Hematopoietic multipotent progenitor cell treated with erythropoietin and hydrocortisone succinate and interleukin-3 and kit ligand, for 8 days (in vitro differentiated cells): ENCODE measurements at places on chromosomes 1 and 21.

GRCh38 chr1:186454981-186455380 is 5.9 kb downstream of the PDC start:
- peak; percentile 27 for DNase-seq

GRCh38 chr1:7334475-7335035 is 436.5 kb upstream of the VAMP3 start:
- no peak for DNase-seq

DNA sequence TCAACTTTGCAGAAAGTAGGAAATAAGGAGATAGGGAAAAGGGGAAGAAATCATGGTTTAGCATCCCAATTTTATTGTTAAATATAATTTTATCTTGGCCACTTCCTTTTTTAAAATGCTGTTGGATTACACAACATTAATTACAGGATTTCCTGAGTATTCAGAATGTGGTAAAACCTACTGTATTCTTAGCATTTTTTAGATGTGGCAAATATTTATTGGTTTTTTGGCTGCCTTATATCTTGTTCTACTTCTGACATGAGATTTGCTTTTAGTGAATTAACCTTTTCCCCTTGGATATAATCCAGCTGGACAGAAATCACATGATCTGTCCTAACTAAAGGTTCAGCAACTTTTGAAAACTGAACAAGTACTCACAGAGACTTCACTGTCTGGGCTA is 104.9 kb downstream of the PTGS2 start:
- no peak for DNase-seq

DNA sequence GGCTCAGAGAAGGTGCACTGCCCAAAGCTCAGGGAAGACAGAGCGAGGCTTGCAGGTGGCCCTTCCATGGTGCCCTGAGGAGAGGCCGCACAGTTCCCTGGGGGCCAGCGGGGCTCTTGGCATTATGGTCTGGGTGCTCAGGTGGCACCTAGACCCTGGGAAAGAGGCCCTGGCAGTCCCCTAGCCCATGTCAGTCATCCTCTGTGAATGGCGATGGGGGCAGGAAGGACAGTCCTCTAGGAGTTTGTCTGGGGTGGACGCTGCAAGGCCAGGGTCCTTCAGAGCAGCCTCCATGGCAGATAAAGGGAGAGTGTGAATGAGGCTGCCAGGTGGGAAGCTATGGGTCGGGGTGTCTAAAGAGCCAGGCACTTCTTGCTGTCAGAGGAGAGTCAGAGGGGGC is 345.9 kb upstream of the VAMP3 start:
- no peak for DNase-seq

GRCh38 chr21:29343519-29343918 is 44.8 kb downstream of the BACH1 start:
- no peak for DNase-seq

- DNase-seq, result peak; percentile 17
Measured at GRCh38 chr1:93528412-93528811, 80.5 kb downstream of the FNBP1L start.

GRCh38 chr21:46285206-46285661 is at the start of gene MCM3AP:
Gene MCM3AP, minus strand, starts transcription at chr21:46285611. Its CDS starts 325 bp downstream, at chr21:46285286.
- no peak for DNase-seq

DNA sequence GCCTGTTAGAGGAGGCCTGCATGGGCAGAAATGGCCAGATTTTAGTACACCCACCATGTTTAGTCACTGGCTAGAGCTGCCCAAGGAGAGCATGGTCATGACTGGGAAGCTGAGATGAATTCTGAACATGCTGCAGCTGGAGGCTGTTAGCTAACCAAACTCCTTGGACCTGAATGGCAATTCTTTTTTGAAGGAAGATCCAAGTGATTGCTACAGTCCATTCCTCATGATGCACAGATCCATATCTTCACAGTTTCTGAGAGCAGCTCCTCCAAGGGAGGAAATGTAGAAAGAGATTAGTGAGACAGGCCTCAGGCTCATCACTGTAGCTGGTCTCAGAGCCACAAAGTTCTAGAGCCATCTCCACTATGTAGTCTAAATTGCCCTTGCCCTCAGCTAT is 11.1 kb downstream of the ZFYVE9 start:
- no peak for DNase-seq

DNA sequence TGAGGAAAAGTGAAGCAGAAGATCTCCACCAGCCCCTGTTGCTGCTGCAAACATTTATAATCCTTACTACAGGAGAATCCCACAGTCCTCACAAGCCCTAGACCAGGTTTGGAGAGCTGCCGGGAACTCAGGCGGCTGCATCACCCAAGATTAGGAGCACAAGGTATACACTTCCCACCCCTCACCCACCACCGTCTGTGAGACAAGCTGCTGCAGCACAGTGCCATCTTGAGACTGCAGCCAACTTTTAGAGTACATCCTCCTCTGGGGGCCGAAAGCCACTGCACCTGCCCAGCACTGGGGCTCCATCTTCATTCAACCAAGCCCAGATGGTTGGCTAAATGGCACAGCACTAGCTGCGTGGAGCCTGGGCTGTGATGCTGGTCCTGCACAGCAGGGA is 13.8 kb downstream of the OLFML3 start:
- DNase-seq, result no peak

DNA sequence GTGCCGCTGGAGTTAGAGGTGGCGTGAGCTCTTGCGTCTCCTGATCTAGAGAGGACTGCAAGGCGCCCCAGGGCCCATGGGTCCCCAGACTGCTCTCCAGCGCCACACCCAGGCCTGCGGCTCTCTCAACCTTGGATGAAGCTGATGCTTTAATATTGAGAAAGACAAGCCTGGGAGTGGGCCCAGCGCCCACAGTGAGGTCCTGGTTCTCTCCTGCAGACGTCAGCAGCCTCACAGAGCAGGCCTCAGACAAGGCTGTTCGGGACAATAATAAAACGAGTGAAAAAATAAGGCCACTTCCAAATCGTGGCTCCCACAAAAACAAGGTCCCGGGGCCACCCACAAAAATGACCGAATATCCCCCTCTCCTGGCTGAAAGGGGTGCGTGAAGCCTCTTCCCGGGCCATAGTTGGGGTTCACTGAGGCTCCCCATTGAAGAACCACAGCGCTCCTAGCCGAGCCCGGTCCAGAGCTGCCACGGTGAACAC is 6.0 kb upstream of the DNMT3L start:
- peak; percentile 5 for DNase-seq

DNA sequence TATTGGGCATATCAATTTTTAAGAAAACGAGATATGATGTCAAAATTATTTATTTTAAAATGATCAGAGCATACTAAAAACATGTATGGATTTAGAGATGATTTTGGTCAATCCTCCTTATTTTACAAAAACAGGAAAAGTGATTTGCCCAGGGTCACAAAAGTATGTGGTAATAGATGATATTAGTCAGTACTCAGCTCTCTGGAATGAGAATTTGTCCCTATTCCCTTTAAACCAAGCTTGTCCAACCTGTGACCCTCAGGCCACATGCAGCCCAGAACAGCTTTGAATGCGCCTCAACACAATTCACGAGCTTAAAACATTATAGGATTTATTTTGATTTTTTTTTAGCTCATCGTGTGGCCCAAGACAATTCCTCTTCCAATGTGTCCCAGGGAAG is 104.7 kb downstream of the AKT3 start:
- DNase-seq, result no peak
